SW480 (cell line): ENCODE measurements at places on chromosomes 3 and 15.
A peak's percentile ranks its signal among the peaks of the same experiment; 100 is the strongest.

- no peak for DNase-seq
Measured at GRCh38 chr3:154549391-154549790, 119.4 kb upstream of the GPR149 start.

GRCh38 chr15:92687195-92687602 is 31.6 kb upstream of the FAM174B start:
- DNase-seq: no peak

DNA sequence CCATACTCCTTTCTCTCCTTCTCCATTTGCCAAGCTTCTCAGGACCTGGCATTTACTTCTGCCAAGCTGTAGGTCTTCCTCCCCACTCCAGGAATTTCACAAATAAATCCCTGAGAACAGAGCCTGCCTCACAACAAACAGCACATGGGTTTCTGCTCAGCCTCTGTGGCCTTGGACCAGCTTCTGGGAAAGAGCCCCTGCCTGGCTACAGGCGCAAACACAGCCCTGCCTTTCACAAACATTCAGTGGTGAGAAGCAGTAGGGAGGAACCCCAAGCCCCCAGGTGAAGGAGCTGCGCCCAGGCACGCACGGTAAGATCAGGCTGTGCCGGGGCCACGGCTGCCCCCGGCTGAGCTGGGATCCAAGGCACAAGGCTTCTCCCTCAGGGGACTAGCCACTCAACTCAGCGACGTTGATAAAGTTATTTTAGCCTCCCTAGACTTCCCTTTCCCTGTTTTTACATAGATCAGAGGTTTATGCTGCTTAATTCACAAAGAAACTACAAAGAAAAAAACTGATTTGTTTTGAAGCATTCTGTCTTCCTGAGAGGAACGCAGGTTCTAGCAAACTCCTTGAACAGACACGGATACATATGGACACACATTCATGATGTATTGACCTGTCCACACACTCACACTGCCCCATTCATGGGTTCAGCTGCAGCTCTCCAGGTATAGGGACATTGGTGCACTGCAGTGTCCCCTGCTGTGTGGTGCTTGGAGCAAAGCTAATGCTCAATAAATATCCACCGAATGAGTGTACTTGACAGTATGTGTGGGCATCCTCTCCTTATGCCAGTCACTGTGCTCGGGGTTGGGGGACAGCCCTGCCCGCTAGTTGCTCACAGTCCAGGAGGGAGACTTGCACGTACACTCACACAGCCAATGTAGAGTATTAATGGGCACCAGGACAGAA is 25.4 kb downstream of the HES1 start:
- no peak for DNase-seq

DNA sequence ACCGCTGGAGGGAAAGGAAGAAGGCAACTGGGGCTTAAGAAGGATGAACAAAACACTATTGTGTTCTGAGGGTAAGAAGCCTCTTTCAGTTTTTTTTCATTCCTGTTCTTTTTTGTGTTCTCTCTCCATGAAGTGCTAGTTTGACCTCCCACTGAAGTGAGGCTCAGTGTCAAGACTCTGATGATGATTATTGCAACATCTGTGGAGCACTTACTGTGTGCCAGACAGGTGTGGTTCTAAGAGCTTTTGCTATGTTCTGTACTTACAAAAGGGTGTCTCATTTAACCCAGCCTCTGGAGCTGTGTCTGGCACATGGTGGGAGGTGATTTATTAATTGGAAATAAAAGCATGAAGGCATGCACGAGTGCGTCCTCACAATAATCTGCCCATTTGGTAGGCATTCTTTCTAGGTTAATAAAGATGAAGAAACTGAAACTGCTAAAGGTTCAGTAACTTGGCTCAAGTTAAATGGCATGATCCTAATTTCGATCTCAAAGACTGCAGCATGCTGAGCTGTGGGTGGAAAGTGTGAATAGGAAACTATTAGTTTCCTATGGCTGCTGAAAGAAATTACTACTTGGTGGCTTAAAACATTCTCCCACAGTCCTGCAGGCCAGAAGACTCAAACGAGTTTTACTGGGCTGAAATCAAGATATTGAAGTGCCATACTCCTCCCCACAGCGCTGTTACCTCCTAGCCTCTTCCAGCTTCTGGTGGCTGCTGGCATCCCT is 38.5 kb upstream of the VEPH1 start:
- DNase-seq: no peak

GRCh38 chr3:127299276-127299675 is 11.4 kb upstream of the PRR20G start:
- no peak for DNase-seq

GRCh38 chr3:110178965-110179364 is 841.6 kb upstream of the DPPA4 start:
- no peak for DNase-seq

GRCh38 chr3:48244461-48244860 is 3.6 kb downstream of the ZNF589 start:
- no peak for DNase-seq

- no peak for DNase-seq
Measured at GRCh38 chr15:51075826-51076523, 18.7 kb downstream of the TNFAIP8L3 start.

DNA sequence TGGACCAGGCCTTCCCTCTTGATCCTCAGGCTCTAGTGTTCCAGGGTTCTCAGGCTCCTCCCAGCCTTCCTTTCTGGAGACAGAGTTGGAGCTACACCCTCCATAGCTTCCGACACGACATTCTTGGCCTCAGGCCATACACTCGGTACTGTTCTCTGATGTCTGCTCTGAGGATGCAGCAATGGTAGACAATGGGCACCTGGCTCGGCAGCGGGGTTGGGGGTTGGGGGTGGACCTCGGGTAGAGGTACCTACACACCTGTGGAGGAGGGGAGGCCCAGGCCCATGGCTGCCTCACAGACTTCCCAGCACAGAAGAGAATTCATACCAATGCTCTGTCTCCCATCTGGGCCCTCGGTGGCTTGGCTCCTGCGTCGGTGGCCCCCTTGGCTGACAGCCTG is 21.4 kb downstream of the CCDC13 start:
- no peak for DNase-seq

- no peak for DNase-seq
Measured at GRCh38 chr3:190116551-190117067, 4.1 kb downstream of the P3H2 start.

GRCh38 chr3:16693820-16694219 is 88.6 kb upstream of the DAZL start:
- DNase-seq: no peak

DNA sequence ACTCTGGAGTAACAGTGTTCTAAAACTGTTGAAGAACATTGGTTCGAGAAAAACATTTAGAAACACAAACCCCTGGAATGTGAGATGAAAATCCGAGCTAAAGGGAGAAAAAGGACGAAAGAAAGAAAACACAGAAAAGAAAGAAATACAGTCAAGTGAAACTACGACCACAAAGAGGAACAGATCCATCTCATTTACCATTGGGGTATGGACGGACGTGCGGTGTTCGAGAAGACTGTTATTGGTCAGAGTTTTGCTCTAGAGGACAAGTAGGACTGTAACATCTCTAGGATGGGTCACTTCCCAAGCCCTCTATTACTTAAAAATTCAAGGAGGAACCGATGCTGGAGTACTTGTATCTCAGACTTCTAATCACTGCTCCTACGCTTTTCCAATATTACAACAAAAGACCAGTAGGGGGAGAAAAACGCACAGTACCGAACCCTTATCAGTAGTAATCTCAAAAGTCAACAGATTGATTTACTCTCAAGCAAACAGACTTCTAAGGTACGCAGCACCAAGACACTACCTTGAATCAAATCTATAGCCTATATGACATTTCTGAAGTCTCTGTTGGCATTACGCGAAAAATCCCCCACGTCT is 1.1 kb upstream of the PIK3CA start:
- DNase-seq: peak; percentile 84

- DNase-seq: no peak
Measured at GRCh38 chr3:21226086-21226485, 524.9 kb downstream of the ZNF385D start.

- peak; percentile 95 for DNase-seq
Measured at GRCh38 chr3:120344349-120344748, 4.8 kb downstream of the LRRC58 start.

DNA sequence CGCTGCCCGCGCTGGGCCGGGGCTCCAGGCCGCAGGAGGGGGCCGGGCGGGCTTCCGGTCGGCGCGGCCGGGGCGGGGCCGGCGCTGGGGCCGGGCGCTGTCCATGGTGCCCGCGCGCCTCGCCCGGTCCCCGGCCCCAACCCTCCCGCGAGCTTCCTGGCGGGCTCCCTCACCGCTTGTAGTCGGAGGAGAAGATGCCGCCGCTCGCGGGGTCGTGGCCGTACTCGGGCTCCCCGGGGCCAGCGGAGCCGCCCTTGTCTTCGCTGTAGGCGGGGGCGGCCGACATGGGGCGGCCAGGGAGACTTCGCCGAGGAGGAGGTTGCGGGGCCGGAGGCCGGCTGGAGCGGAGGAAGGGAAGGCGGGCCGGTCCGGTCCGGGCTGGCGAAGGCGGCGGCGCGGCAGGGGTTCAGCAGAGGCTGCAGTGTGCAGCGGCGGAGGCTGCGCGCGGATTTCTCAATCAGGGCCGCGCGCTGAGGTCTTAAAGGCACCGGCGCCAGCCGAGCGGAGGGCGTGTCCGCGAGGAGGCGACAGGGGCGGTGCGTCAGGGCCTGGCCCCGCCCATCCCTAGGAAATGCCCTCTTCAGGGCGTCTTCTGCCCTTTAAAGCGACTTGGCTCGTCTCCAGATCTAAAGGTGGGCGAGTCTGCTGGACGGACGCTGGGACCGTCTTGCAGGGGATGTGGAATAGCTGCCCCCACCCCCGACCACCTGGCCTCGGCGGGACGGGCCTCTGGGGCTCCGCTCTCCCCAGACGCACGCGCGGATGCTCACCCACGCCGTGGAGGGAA is at the start of gene AP3B2:
TSS of gene AP3B2 (minus strand) at position 455 of the 787 bp plus-strand sequence. CDS start at position 286, 169 bp downstream.
- DNase-seq: peak; percentile 71

DNA sequence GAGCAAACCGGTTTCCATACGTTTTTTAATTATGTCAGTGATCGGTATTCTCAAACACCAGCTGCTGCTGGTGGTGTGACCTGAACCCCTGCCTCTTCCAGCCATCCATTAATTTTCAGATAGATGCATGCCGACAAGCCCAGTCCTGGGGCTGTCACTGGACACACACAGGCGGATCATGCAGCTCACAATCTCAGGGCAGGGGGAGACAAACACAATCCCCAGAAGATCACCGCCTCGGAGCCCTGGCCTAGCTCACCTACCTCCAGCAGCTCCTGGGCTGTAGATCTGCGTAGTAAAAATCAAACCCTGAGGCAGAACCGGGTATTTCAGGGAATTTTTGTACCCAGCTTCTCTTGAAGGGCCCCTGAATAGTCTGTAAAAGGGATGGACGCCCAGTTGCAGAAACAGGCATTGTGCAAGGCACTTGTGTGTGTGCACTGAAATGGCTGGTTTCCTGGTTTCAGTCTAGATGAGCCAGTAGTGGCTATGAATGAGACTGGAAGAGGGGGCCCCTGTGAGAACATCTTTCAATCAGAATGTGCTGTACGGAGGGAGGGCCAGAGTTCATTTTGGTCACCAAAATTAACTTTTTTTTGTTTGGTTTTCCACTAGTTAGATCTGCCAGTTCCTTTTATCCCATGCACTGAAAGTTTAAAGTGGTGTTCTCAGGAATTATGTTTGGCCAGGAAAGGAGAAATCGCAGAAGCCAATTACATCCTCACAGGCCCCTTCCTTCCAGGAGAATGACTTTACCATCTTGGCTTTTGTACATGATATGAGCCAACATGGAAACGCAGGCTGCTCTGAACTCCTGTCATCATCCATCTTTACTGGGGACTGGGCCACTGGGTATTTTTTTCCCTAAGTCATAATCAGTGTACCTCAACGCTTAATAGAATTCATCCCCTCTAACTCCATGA is 55.0 kb upstream of the RPL32 start:
- no peak for DNase-seq

GRCh38 chr3:24154781-24155180 is 209.7 kb downstream of the NR1D2 start:
- no peak for DNase-seq

DNA sequence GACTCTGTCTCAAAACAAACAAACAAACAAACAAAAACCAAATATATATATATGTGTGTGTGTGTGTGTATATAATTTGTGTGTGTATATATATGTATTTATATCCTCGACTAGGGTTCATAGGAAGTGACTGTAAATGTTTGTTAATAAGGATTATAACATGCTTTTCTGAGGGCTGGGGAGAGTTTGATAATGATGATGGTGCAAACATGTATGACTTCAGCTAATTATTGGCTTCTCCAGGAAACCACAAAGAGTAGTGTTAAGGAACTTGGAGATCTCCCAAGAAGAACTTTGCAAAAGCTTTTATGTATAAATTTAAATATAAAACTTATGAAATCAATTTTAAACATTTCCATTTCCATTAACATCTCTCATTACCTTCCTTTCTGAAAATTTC is 3.9 kb upstream of the OPA1 start:
- DNase-seq: no peak

GRCh38 chr3:64222501-64223111 is 2.7 kb downstream of the PRICKLE2 start:
- DNase-seq: no peak

DNA sequence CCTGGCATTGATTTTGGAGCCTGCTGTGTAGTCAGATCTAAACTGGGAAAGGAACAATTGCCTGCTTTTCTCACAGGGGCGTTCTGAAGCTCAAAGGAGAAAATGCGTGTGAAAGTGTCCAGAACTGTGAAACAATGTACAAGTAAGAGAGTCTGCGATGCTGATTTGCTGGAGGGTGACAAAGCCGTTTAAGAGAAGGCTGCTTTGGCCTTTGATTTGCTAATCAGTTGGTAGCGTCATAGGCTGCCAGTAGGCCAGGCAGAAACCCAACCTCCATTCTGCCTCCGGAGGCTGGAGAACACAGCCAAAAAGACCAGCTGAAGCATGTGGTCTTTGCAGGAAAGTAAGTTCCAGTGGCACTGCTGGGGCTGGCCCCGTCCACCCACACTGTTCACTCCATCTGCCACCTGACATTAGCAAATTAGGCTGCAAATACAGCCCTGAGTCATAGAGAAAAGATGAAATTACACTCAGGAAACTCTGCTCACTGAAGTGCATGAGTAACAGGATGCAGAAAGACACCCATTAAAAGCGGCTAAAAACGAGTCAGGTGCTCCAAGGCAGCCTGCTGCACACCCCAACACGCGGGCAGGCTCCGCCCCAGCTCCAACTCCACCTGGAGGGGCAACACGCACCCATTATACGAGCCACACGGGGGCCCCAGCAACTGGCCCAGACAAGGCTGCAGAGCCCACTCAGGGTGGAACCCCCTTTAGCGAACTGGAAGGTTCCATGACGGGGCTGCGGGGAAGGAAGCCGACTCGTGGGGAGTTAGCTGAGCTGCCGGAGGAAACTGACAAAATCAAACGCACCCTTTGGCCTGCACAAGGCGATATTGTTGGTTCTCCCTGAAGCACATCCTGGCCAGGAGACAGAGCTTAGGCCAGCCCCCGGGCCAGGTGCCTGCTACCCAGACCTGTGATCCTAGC is 31.6 kb downstream of the ZDHHC19 start:
- peak; percentile 89 for DNase-seq

GRCh38 chr3:118945834-118946233 is 88.8 kb downstream of the IGSF11 start:
- DNase-seq: no peak

- DNase-seq: no peak
Measured at GRCh38 chr3:128767094-128767750, 41.2 kb downstream of the RAB7A start.

- no peak for DNase-seq
Measured at GRCh38 chr3:71917545-71917944, 132.6 kb upstream of the PROK2 start.
